GDM1 (cell line): ENCODE measurements at places on chromosomes 12 and 14.

GRCh38 chr12:68450947-68451260, 118.7 kb upstream of the MDM1 start:
- no peak for DNase-seq

- no peak for DNase-seq
These were observed 10.7 kb upstream of the LRTM2 start for GRCh38 chr12:1809591-1810190.

GRCh38 chr12:123305136-123305535, 33.5 kb upstream of the CDK2AP1 start:
- DNase-seq = no peak

DNA sequence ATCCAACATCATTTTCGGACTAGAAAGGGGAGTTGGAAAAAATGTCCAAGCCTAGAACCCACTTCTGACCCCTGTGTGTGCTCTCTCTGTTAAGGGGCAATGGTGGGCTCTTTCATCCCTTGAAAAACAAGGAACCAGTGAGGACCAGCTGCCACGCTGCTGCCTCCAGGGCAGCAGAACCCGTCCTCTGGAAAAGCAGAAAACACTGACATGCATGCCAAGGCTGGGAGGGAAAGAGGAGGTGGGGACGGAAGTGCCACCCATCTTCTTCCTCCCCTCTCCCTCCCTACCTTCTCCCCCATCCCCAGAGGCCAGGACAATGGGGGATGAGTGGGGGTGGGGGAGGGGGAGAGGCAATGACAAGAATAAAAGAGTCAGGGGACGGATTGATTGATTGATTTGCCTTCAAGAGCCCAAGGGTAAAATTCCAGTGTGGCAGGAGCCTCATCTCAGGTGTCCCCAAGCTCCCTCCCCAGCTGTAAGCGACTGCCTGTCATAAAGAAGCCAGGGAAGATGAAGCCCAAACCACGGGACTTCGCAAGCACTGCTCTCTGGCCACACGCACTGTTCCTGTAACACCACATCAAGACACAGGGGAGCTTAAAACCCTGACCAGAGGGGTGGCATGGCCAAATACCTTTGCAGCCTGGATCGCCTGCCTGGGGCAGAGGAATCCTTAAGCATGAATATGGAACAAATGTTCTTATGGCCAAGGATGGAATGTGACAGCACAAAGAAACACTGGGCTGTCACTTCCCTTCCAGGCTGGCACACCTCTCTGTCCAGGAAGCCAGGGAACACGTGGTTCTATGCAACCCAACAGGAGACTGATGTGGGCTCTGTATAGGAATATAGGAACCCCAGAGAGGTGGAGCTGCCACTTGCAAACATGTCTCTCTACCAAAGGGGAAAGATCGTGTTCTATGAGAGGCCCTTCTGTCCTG, 38.9 kb upstream of the BDKRB2 start:
- DNase-seq = no peak

GRCh38 chr14:75837151-75837787, 144.5 kb downstream of the TGFB3 start:
- no peak for DNase-seq

DNA sequence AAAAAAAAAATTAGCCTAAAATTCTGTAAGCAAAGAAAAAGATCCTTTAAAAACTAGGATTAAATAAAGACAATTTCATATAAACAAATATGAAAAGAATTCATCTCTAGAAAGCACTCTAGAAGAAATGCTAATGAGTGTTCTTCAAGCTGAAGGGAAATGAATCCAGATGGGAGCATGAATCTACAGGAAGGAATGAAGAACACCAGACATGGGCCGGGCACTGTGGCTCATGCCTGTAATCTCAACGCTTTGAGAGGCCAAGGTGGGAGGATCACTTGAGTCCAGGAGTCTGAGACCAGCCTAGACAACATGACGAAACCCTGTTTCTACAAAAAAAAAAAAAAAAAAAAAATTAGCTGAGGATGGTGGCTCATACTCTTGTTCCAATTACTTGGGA, 297.2 kb downstream of the FBXL14 start:
- no peak for DNase-seq
